HAP-1 (cell line): ENCODE measurements at places on chromosomes 13 and 19.
A peak's percentile ranks its signal among the peaks of the same experiment; 100 is the strongest.

DNA sequence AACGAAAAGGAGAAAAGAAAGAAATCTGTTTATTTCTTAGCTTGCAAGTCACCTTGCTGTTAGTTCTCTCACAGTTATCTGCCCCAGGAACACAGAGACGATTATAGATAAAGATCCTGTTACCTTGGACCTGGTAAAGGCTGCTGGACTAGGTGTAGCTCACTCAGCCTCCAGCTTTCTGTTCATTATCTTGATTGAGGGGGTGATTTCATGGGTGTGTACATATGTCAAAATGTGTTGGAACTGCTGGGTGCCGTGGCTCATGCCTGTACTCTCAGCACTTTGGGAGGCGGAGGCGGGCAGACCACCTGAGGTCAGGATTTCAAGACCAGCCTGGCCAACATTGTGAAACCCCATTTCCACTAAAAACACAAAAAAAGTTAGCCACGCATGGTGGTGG is 27.9 kb downstream of the CERS4 start:
- no peak for DNase-seq

GRCh38 chr13:80550971-80551441 is 210.1 kb upstream of the SPRY2 start:
- DNase-seq = no peak

DNA sequence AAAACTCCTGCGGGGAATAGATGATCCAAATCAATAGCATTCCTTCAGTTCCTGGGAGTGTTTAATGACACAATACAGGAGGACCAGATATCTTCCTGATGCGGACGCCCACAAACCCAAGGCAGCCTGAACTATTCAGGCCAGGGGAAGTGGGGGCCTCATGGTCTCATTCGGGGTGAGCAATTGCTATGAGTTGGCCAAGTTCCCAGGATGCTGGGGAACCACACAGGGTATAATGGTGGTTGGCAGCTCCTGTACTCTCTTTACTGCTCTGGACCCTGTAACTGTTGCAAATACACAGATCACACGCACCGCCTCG is 401.2 kb downstream of the IRS2 start:
- DNase-seq = no peak

DNA sequence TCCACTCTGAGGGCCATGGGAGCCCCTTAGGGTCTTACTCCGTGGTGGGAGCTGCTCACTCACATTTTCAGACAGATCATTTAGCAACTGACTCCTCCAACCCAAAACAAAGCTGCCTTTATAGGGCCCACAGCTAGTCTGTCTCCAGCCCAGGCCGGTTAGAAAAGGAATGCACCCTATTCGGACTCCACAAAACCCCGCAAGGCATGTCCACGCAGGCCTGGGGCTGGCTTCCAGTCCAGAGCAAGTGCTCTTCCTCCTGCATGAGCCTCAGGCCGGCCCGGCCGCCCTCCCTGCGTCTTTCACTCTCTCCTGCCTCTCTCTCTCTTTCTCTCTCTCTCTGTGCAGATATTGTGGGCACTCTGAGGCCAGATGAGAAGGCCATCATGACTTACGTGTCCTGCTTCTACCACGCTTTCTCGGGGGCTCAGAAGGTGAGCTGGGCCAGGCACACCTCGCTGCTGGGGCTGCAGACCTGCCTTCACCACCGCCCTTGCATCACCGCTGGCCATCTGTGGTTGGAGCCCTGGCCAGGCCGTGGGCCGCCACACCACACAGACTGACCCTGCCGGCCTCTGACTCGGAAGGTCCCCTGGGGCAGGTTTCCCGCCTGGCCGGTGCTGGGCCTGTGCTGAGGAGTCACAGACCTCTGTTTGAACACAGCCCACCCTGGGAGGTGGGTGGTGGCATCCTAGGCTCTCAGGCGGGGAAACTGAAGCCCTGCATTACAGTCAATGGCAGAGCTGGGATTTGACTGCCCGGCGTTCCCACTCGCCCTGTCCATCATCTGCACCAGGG is 33.1 kb downstream of the CAPN12 start:
- no peak for DNase-seq

DNA sequence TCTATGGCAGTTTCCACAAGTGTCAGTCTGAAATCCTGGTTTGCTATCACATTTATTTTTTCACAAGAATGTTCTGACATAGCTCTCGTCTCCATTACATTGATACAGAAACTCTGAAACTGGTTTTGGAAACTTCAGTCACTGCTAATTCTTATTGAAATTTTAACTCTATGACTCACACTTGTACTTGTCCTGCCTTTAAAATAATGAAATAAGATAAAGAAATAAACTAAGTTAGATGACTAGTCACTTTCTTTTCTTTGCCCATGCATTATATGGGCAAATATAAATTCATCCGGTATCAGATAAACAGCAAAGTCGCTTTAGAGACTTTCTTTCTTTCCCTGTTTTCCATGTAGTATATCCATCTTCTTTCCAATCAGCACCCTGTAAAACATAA is 257.5 kb downstream of the PCDH9 start:
- DNase-seq = no peak

DNA sequence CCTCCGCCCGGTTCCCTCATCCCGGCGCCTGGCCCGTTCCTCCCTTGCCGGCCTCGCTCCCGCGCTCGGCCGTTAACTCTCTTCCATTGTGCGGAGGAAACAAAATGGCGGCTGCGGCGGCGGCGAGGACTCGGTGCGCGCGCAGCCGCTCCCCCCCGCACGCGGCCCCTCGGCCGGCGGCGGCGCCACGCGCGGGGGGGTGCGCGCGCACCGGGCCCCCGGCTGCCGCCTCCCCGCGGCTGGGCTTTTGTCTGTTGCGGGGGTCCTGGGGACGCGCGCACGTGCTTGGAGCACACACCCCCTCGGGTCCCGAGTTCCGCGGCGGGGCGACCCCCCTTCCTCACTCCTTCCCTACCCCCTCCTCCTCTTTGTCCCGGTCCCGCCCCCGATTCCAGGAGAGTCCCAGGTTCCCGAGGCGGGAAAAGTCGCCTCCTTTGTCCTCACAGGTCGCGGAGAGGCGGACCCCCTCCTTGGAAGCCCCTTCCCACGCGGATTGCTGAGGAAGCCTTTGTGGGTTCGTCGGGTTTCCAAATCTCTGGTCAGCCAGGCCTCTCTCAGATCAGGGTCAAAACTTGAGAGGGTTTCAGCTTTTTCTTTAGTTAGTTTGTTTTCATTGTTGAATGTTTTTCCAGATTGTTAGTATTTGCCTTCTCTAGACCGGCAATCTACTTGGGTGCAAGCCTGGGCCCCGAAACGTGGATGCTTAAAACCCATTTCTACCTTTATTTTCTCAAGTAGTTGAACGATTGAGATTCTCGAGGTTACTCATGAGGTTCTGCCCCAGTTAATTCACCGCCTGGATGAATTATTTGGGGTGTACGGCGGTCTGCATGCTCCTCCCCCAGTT is 687 bp downstream of the ILF3 start:
- peak; percentile 45 for DNase-seq

- DNase-seq = no peak
These were observed 6.9 kb upstream of the SBK3 start for GRCh38 chr19:55552206-55552605.

DNA sequence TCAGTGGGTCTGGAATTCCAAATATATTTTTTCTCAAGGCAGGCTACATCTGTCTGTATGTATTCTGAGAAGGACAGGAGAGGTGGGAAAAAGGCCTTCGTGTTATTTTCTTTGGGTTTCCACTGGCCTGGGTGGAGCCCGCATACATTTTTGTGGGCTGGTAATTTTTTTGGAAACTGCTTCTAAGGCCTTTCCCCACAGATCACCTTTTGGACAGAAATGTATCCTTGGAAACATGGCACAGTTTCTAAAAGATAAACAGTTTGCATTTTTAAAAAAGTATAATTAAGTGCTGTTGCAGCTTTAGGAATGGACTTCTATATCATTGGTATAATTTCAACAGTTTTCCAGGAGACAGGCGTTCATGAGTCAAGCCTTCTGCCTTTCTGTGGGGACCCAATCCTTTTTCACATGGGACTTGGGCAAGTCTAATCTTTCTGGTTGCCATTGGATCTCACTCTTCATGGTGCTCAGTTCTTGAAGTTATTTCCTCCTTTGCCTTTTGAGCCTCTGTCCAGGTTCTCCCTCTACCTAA is 8.9 kb downstream of the RFX2 start:
- no peak for DNase-seq

GRCh38 chr19:53892981-53893325 is 11.0 kb downstream of the PRKCG start:
- DNase-seq = peak; percentile 35

DNA sequence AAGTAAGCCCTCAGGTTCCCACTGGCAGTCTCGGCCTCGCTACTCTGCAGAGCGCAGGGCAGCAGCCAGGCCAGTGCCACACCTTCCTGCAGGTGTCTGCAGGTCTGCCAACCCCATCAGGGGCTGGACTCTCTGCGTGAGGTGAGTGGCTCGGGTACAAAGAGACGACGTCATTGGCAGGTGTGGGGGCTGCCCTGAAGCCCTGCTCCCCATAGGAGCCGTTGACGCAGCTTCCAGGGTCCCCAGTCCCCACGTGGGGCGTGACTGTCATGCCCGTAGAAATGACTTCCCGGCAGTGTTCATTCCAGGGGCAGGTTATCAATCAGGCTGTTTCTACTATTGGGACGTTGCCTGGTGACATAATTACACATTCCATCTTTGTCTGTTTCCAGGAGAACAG is 15.3 kb upstream of the GJB6 start:
- no peak for DNase-seq

- no peak for DNase-seq
These were observed 13.0 kb upstream of the MYH14 start for GRCh38 chr19:50190439-50190891.

GRCh38 chr19:54325194-54325621 is 12.2 kb upstream of the LILRA5 start:
- DNase-seq = peak; percentile 60

DNA sequence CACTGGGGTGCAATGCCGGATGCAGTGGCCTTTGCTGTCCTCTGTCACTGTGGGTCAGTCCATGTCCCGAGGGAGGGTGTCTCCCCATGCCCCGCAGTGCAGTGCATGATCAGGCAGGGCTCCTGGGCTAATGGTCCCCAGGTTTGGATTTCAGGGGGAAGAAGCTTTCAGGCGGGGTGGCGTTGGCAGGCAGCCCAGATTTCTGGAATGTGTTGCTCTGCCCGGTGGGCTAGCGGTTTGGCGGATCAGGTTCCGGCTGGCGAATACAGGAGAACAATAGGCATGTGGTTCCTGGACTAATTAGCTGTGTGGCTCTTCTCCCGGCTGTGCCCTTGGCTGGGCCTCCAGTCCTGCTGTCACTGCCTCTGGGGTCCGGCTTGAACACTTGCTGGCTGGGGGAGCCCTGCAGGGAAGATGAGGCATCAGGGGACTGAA is 141.3 kb downstream of the FGF9 start:
- no peak for DNase-seq

- no peak for DNase-seq
These were observed 187.9 kb downstream of the TBC1D4 start for GRCh38 chr13:75294110-75294509.

GRCh38 chr13:40897053-40897452 is 107.6 kb downstream of the SLC25A15 start:
- no peak for DNase-seq

DNA sequence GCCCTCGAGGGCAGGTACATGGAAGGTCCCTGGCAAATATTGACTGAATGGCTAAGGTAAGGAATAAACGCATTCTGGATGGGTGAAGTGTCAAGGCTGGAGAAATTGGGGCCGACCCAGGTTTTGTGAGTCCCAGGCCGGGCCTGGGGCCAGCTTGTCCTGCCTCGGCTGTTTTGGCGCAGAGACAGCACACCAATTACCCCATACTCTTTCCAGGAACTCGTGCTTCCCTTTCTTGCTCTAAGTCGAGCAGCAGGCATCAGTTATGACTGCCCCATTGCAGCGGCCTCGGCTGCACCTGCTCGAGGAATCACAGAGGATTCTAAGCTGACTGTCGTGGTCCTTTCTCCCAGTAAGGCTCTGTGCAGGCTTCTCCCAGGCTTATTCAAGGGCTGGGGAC is 67.1 kb downstream of the ZNF536 start:
- DNase-seq = no peak

GRCh38 chr19:2483484-2484151 is 7.7 kb downstream of the GADD45B start:
- DNase-seq = no peak
